ENCODE measurements at places on chromosomes 5 and 9. TPM values are rescaled to one million over a fixed set of nuclear protein-coding genes. Genes with fewer than 3 reads are reported as not detected.

GRCh38 chr9:3756071-3756470, 230.3 kb upstream of the RFX3 start:
- DNase-seq = no peak

- no peak for DNase-seq
These were observed 67.8 kb downstream of the NIPSNAP3B start for GRCh38 chr9:104831681-104832080.

DNA sequence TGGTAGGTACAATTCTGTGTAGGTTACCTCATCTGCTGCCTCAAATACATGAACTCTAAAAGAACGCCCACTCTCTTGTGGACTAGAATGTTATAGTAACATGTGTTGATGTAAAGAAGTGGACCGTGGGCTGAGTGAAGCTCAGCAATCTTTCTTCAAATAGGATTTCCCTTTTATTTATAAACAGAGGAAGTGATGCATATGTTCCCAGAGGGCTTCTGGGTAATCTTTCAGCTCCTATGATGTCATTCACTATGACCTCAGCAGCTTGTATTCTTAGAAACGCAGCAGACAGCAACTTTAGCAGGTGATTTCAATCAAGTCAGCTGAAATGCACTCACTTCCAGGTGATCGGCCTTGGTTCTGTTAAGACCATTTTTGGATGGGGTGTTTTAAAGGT, 14.4 kb downstream of the F2RL2 start:
- peak; percentile 88 for DNase-seq

DNA sequence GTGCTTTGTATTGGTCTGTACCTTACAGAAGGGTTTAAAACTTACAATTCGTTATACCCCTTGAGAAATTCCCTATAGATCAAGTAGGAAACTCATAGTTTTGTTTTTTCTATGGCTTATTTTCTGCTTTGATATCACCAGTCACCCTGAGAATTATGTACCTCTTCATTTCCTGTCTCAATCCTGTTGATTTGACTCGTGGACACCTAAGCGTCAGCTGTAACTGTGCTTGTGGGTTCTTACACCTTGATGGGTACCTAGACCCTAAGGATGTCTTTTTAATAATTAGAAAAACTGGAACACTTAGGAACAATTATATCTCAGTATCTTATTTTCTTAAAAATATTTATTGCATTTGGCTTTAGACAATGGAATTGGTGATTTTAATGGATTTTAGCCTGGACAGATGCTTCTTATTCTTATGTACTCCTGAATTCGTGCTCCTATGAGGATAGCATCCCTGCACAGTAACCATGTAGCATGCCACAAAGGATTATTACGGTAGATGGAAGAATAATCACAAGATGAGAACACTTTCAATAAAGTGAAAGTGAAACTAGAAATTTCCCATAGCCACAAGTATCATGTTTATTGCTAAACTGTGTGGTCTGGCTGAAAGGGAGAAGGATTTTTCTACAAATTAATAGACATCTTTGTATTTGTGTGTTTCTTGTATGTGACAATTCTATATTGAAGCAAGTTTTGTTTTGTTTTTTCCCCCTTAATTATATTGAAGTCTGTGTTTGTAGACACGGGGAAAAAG, 1920.3 kb upstream of the WWC1 start:
- peak; percentile 48 for DNase-seq

Gene TRIM36
- polyA plus RNA-seq = 3.4 TPM

Gene GABRA6
- not detected for polyA plus RNA-seq

- no peak for DNase-seq
These were observed 80.0 kb upstream of the STK32A start for GRCh38 chr5:147154809-147155208.

DNA sequence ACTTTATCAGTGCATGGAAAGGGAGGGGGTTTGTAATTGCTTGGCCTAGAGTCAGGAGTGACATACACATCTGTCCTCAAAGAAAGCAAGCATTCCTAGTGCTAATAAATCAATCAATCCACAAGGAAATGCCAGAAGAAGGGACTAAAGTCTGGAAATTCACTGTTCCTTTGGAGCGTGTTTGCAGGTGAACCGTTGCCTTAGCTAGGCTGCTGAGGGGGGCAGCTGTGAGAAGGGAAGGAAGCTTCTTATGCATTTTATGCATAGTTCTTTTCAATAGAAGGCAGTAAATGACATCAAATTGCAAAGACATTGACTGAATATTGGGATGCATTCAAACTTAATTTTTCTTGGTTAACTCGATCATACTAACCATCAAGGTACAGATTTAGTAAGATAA, 1092.5 kb upstream of the SEMA6A start:
- DNase-seq = no peak

DNA sequence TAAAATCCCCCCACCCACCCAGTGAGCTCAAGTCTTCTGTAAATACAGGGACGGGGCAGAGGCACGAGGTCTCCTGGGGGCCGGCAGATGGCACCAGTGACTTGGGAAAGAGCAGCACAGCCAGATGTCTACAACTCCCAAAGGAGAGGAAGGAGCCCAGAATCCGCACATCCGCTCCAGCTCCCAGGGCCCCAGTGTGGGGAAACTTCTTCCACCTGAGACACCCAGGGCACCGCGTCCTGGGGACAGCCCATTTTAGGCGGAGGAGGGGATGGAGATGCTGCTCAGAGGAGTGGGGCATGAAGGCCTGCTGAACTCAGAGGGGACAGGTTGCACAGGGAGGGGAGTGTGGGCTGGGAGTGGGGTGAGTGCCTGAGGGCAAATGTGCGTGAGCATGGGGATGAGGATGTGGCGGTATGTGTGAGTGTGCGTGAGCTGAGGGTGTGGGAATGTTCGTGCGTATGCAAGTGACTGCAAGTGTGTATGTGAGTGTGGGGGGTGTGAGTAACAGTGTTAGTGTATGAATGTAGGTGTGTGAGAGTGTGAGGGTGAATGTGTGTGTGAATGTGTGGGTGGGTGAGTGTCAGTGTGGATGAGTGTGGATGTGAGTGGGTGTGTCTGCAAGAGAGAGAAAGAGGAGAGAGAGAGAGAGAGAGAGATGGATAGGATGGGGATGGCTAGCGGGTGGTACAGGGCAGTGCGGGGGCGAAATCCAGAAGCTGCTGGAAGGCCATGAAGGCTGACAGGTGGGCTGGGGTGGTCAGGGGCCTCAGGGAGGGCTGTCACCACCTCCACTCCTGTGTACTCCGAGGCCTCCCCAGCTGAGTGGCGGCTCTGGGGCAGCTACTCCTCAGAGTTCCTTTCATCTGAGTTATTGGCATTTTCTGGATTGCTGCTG, 63.5 kb downstream of the DUSP1 start:
- peak; percentile 49 for DNase-seq

GRCh38 chr9:126230692-126231091, 95.9 kb upstream of the MVB12B start:
- no peak for DNase-seq

GRCh38 chr5:126189231-126189630, 234.0 kb upstream of the GRAMD2B start:
- no peak for DNase-seq

DNA sequence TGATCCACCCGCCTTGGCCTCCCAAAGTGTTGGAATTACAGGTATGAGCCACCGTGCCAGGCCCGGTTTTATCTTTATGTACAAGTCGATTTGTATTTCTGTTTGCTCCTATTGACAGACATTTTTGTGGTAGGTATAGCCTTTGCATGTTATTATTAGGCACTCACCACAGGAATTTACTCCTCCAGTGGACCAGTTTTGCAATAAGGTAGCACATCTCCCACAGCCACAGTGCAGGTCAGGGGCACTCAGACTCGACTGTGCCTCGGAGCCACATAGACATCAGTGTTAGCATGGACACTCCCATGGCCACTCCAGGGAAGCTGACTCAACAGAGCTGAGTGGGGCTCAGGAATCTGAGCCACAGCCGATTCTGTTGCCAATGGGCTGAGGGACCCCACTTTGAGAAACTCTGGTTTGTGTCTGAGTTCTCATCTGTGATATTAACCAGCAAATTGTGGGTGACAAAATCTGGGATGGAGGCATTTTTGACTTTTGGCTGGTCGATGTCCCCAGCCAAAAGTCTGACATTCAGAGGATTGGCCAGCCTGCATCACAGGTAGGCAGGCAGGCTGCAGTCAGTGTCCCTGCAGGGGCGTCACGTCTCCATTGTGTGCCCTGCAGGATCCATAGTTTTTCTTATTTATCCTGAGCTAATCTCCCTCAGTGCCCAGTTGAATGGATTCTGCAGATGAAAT, 15.0 kb upstream of the SHB start:
- no peak for DNase-seq

DNA sequence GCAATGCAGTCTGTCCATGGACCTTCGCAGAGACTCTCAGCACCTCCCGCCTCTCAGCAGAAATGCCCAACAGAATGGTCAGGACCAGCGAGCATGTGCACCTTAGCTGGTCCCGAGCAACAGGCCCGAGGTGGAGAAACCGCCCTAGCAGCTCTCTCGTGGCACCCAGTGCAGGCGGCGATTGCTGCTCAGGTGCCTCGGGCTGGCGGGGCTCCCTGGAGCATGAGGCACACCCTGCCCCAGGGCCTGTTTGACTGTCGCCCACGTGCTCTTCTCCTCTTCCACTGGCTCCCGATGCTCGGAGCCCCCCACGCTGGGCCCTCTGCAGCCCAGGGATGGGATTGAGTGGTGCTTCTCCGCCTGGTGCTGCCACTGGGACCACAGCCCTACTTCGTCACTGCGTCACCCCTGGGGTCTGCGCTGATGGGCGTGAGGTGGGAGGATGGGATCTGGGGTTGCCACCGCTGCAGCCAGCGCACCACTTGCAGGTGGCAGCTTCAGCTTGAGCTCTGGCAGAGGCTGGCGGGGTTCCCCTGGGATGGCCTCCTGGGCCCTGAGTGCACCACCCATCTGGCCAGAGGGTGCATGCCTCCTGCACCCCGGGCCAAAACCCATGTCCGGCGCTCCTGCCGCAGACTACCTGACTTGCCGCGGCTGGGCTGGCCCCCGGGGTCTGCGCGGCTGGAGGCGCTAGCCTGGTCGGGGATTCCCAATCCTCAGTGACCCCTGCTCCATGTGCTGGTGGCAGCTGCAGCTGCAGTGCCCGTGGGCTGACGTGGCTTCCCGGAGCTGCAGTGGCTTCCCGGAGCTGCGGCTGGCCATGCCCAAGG, 244.2 kb downstream of the FOXD4L6 start:
- DNase-seq = no peak

Gene SPATA31A3
- polyA plus RNA-seq = not detected

Gene SHISAL2B
- polyA plus RNA-seq = 0.20 TPM

- no peak for DNase-seq
These were observed 66.9 kb downstream of the TMEM252 start for GRCh38 chr9:68473790-68474189.

Gene SLCO6A1
- not detected for polyA plus RNA-seq

GRCh38 chr5:160356550-160357347, 13.7 kb downstream of the C1QTNF2 start:
- peak; percentile 87 for DNase-seq

Gene IL5
- 0.45 TPM for polyA plus RNA-seq

Gene PIP5KL1
- polyA plus RNA-seq = 2.8 TPM

DNA sequence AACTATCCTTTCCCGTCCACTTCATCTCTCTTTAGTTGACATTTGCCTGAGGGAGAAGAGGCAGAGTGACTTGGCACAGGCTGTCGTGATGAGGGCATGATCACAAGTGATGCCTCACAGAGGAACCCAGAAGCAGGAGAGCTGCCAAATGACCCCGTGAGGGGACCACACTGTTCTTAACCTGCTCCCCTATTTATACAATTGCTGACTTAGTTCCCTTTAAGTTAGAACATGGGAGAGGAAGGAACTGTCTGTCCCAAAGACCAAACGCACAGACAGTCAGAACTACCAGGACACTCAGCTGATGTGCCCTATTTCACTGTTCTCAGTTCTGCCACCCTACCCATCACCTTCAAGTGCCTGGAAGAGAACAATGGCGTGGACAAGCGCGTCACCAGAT, 73.7 kb downstream of the SLC1A3 start:
- DNase-seq = peak; percentile 56

All from muscle of leg (tissue), 16 donors.